Astrocyte of the spinal cord (primary cell): ENCODE measurements at places on chromosomes 5 and 9.
A peak's percentile ranks its signal among the peaks of the same experiment; 100 is the strongest.

DNA sequence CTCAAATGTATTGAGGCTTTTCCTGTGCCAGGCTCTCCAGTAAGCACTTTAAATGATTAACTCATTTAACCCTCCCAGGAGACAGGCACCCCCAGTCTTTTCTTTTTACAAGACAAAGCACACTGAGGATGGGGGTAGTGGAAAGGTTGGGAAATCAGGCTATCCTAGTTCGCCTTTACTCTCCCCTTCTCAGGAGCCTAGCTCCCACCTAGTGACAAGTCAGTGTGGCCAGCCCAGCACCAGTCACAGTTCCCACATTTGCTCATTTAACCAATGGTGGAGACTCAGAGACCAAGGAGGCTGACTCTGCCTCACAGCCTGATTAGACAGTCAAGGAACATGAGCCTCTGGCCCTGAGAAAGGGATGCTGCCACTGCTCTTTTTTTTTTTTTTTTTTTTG, 3.5 kb downstream of the ALDH7A1 start:
- no peak for DNase-seq

GRCh38 chr5:151522226-151522625, 68.9 kb downstream of the FAT2 start:
- no peak for DNase-seq

GRCh38 chr5:41526699-41527098, 16.3 kb upstream of the PLCXD3 start:
- no peak for DNase-seq

GRCh38 chr9:136110082-136111061, 8.3 kb downstream of the TMEM250 start:
- peak; percentile 31 for DNase-seq

DNA sequence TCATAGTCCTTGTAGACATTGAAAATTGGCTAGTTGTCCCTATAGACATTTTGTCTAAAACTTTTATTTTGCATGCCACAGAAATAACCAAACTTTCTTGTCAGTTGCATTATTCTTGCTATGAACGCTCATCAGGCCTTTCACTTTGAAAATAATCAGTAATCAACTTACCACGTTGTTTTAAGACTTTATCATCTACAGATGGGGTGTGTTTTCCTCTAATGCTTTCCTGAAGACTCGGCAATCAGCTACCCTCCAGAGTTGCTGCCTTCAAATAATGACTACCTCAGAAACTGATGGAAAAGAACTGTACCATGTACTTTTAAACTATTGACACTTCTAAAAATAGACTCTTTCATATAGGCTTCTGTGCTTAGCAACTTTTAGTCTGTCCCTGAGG, 33.5 kb upstream of the HSPB3 start:
- no peak for DNase-seq

DNA sequence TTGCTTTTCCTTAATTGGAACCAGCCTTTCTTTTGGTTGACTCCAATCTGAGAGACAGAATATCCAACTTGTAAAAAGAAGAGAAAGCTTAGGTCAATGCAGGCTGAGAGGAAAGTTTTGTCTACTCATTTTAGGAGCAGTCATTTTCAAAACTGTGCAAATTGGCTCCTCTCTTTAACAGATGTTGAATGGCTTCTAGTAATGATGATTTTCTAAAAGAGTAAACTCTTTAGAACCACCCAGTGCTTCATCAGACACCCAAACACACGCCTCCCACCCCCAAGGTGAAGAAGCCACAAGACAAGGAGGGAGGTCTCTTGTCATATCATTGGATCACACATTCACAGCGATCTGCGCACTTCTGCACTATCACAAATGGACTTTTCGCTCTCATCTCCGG, 116.3 kb upstream of the KLF9 start:
- DNase-seq, result no peak

DNA sequence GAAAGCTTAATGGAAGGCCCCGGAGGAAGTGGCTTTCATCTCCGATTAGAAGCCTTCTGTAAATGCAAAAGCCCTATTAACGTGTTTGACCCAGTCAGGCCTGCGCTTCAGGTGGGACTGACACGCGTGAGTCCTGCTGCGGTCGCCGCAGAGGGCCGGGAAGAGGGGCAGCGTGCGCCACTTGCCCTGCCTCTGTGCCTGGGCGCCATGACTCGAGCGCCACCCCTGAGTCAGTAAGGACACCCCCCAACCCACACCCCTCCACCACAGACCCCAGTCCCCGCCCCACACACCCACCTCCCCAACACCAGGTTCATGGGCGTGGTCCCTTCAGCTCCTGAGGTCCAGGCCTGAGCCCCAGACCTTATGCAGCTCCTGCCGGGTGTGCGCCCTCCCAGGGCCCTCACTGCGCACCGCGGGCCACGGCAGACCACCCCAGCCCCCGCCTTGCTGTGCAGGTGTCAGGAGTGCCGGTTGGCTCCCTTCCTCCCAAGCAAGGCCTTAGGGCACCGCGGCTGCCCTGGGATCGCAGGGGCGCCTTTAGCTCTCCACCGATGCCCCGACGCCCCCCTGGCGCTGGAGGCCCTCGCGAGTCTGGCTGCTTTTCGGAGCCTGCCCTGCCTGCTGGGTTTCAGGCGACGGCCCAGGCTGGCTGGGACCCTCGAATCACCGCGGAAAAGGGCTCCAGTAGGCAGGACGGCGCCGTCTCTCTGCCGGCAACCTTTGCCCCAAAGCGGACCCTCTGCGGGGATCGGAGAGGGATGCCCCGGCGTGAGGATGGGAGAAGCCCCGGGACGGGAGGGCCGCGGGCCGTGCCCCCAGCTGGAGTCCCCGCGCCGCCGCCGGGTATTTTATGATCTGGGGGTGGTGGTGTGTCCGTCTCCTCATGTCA, 625 bp upstream of the OLFM1 start:
- DNase-seq, result no peak

- DNase-seq, result no peak
Observed at GRCh38 chr9:82560457-82560904, 502.5 kb downstream of the RASEF start.

GRCh38 chr5:110896901-110897300, 158.1 kb downstream of the SLC25A46 start:
- peak; percentile 52 for DNase-seq
